ENCODE measurements at places on chromosomes 12 and 14. TPM values are rescaled to one million over a fixed set of nuclear protein-coding genes. Genes with fewer than 3 reads are reported as not detected.

GRCh38 chr12:131038961-131039950 lies 85.5 kb downstream of the ADGRD1 start:
- H3K27me3 ChIP-seq: no peaks in the 10 kb centered on the region
- DNase-seq: no peak
- peaks cover 5% of the 10 kb centered on the region for H3K36me3 ChIP-seq
- H3K4me1 ChIP-seq: peaks cover 14% of the 10 kb centered on the region
- no peak overlapping the region for H3K27ac ChIP-seq
- H3K4me3 ChIP-seq: no peak overlapping the region

The MLF2 gene
- 169 TPM for total RNA-seq

GRCh38 chr12:16350682-16351081 lies 3.2 kb downstream of the MGST1 start:
- H3K36me3 ChIP-seq: peaks cover 1% of the 10 kb centered on the region
- no peak overlapping the region for H3K4me3 ChIP-seq
- peak overlapping the region; percentile 62 for H3K27ac ChIP-seq

- no peaks in the 10 kb centered on the region for H3K27me3 ChIP-seq
- peak overlapping the region; percentile 48 for H3K27ac ChIP-seq
- H3K4me3 ChIP-seq: no peak overlapping the region
- H3K4me1 ChIP-seq: peaks cover 34% of the 10 kb centered on the region
Observed at GRCh38 chr14:69101331-69101826, 51.5 kb downstream of the DCAF5 start.

DNA sequence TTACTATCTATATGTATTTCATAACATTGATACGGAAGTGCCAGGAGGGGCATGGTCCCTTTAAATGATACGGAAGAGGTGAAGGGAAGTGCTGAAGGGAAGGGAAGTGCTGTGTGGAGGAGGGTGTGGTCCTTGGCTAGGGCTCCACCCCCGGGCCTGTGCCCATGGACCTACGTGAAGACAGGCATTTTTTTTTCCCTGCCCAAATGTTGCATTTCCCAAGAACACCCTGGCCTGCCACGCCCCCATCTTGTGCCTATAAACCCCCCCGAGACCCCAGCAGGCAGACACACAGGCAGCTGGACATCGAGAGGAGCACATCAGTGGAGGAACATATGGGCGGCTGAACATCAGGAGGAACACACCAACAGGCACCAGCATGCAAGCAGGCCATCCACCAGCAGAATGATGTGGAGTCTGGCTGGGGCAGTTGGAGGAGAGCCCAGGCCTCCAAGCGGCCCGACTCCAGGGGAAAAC lies 134.1 kb downstream of the SLC41A2 start:
- no peak overlapping the region for H3K27ac ChIP-seq
- no peaks in the 10 kb centered on the region for H3K36me3 ChIP-seq
- H3K27me3 ChIP-seq: no peaks in the 10 kb centered on the region
- no peaks in the 10 kb centered on the region for H3K4me1 ChIP-seq
- no peak overlapping the region for H3K4me3 ChIP-seq

- no peak overlapping the region for H3K4me3 ChIP-seq
- H3K27me3 ChIP-seq: no peaks in the 10 kb centered on the region
- no peaks in the 10 kb centered on the region for H3K36me3 ChIP-seq
- peaks cover 15% of the 10 kb centered on the region for H3K4me1 ChIP-seq
- H3K27ac ChIP-seq: peak overlapping the region; percentile 74
Observed at GRCh38 chr12:94074216-94074979, 74.0 kb upstream of the PLXNC1 start.

GRCh38 chr12:2944401-2945047 lies 14.7 kb upstream of the TEAD4 start:
- H3K4me1 ChIP-seq: peaks cover 10% of the 10 kb centered on the region
- H3K4me3 ChIP-seq: no peak overlapping the region
- peaks cover 23% of the 10 kb centered on the region for H3K36me3 ChIP-seq
- H3K27me3 ChIP-seq: no peaks in the 10 kb centered on the region
- DNase-seq: no peak

DNA sequence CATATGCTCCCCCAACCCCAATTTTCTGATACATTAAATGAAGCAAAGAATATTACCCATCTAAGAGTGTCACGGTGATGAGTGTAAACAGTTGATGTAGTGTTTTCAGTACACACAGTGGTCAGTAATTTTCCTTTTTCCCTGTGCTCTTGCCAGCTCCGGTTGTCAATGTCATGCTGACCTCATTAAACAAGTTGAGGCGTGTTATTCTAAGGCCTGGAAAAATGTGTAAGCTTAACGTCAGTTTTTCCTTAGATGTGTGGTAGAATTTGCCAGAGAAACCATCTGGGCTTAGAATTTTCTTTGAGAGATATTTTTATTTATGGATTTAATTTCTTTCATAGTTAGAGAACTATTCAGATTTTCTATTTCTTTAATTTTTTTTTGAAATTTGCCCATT lies 11.7 kb upstream of the SERPINA6 start:
- no peak for DNase-seq
- no peak overlapping the region for H3K27ac ChIP-seq
- H3K36me3 ChIP-seq: no peaks in the 10 kb centered on the region

- DNase-seq: no peak
- H3K4me1 ChIP-seq: no peaks in the 10 kb centered on the region
- H3K36me3 ChIP-seq: no peaks in the 10 kb centered on the region
- H3K27ac ChIP-seq: no peak overlapping the region
Observed at GRCh38 chr12:51430196-51430895, 5.7 kb downstream of the SLC4A8 start.

The IRAK3 gene
- 21.5 TPM for total RNA-seq

The LBHD2 gene
- total RNA-seq: not detected

GRCh38 chr12:113044516-113044915 lies 12.0 kb upstream of the DTX1 start:
- H3K4me1 ChIP-seq: no peaks in the 10 kb centered on the region
- no peak overlapping the region for H3K4me3 ChIP-seq
- H3K27me3 ChIP-seq: no peaks in the 10 kb centered on the region
- H3K27ac ChIP-seq: no peak overlapping the region
- DNase-seq: no peak

The TMEM119 gene
- total RNA-seq: 5.4 TPM

GRCh38 chr12:124703856-124704255 lies 136.4 kb upstream of the NCOR2 start:
- no peaks in the 10 kb centered on the region for H3K36me3 ChIP-seq
- no peak overlapping the region for H3K4me3 ChIP-seq
- H3K27me3 ChIP-seq: no peaks in the 10 kb centered on the region
- no peak for DNase-seq
- H3K27ac ChIP-seq: no peak overlapping the region

DNA sequence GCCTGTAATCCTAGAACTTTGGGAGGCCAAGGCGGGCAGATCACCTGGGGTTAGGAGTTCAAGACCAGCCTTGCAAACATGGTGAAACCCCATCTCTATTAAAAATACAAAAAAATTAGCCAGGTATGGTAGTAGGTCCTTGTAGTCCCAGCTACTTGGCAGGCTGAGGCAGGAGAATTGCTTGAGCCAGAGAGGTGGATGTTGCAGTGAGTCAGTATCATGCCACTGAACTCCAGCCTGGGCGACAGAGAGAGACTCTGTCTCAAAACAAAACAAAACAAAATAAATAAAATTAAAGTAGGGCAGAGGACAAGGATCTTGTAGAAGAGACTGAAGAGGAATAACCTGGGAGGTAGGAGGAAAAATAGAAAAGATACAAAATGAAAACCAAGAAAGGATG lies 45.5 kb upstream of the GUCY2C start:
- H3K4me1 ChIP-seq: no peaks in the 10 kb centered on the region
- no peak overlapping the region for H3K27ac ChIP-seq
- H3K4me3 ChIP-seq: no peak overlapping the region
- no peaks in the 10 kb centered on the region for H3K27me3 ChIP-seq
- no peaks in the 10 kb centered on the region for H3K36me3 ChIP-seq
- DNase-seq: no peak

The ARHGAP9 gene
- total RNA-seq: 6.0 TPM

The TAS2R13 gene
- total RNA-seq: 1.7 TPM

DNA sequence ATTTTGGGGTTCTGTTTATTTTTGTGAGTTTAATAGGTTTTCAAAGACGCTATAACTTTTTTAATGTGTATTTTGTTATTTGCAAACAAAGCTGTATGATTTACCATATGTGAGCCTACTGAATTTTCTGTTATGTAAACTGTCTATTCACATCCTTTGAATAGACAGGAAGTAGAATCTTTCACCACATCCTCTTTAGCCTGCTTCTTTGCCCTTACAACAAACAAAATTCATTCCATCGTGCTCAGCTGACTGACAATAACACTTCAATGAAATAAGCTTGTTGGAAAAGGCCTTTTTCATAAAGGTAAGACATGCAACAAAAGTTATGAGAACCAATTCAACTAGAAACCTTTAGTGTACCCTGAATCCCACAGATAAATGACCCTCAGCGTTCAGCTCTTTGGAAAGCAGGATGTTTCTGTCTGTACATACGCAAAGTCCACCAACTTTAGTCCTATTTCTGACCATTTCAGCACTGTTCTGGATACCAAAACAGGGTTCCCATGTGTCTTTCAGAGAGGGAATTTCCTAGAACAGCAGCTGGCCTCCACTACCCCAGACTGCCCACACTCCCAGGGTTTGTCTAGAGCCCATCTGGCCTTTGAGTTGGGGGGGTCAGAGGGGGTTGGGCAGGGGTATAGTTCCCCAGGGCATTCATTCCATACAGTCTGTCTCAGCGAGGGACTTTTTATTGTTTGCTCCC lies 71.3 kb downstream of the DUSP6 start:
- H3K4me3 ChIP-seq: no peak overlapping the region
- DNase-seq: no peak
- no peaks in the 10 kb centered on the region for H3K36me3 ChIP-seq

- DNase-seq: no peak
- no peaks in the 10 kb centered on the region for H3K4me1 ChIP-seq
- H3K27me3 ChIP-seq: no peaks in the 10 kb centered on the region
- H3K4me3 ChIP-seq: no peak overlapping the region
Observed at GRCh38 chr14:63952053-63952932, 99.5 kb downstream of the SYNE2 start.

- no peaks in the 10 kb centered on the region for H3K27me3 ChIP-seq
- peaks cover 74% of the 10 kb centered on the region for H3K4me1 ChIP-seq
- peaks cover 57% of the 10 kb centered on the region for H3K36me3 ChIP-seq
- H3K4me3 ChIP-seq: no peak overlapping the region
Observed at GRCh38 chr12:122867691-122868461, 28.0 kb downstream of the VPS37B start.

DNA sequence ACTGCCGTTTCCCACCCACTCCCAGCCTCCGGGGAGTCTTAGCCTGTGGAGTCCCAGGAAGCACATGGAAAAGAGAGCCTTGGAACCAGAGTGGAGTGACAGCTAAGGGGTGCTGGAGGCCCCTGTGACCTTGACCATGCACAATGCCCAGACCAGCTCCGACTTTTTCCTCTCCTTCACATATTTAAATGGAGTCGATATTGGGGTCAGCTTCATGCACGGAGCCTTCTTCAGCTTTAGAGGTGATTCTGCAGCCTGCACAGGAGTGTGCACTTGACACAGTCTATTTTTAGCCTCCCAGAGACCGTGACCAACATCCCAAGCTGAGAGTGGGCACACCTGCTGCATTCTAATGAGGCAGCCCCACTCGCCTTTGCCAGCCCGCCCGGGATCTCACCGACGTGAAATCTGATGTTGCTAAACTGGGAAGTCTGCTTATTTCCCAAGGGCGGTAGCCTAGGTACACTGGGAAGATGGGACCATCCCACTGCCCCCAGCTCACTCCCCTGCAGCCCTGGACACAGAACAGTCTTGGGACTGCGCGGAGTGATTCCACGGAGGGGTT lies 47.5 kb downstream of the PRMT8 start:
- no peaks in the 10 kb centered on the region for H3K27me3 ChIP-seq
- H3K36me3 ChIP-seq: no peaks in the 10 kb centered on the region
- H3K4me1 ChIP-seq: peaks cover 7% of the 10 kb centered on the region
- DNase-seq: peak; percentile 86
- H3K4me3 ChIP-seq: no peak overlapping the region

GRCh38 chr14:55912344-55912743 lies 205.9 kb upstream of the PELI2 start:
- H3K27me3 ChIP-seq: no peaks in the 10 kb centered on the region
- H3K36me3 ChIP-seq: no peaks in the 10 kb centered on the region
- no peak overlapping the region for H3K4me3 ChIP-seq
- DNase-seq: no peak

DNA sequence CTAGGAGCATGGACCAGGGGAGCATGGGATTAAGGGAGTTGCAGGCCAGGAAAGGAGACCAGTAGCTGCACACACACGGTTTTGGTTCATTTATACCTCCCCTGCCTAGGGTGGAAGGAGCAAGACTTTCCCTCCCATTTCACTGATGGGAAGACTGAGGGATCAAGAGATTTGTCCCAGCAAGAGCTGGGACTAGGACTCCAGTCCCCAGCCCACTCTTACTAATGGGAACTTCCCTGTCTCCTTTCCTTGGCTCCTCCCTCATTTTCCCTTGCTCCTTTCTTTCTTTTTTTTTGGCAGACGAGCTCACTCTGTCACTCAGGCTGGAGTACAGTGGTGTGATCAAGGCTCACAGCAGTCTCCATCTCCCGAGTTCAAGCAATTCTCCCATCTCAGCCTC lies 13.0 kb downstream of the SCNN1A start:
- peak overlapping the region; percentile 41 for H3K27ac ChIP-seq
- H3K36me3 ChIP-seq: no peaks in the 10 kb centered on the region
- peaks cover 34% of the 10 kb centered on the region for H3K4me1 ChIP-seq
- H3K4me3 ChIP-seq: no peak overlapping the region

All from esophagus muscularis mucosa (tissue), 4 donors.